ENCODE measurements at places on chromosomes 11 and 22. TPM values are rescaled to one million over a fixed set of nuclear protein-coding genes. Genes with fewer than 3 reads are reported as not detected.

DNA sequence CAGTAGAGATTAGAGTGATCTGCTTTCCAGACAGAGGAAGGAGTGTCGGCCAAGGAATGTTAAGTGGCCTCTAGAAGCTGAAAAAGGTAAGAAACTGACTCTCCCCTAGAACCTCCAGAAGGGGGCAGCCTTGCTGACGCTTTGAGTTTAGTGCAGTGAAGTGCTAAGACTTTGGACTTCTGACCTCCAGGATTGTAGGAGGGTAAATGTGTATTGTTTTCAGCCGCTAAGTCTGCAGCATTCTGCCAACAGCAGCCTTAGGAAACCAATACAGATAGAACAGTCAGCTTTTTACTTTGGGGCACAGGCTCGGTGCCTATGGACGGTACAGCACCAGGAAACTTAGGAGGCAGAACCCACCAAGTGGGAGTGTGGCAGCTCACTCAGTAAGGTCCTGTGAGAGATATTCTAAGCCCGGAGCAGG lies 3.6 kb upstream of the TBC1D22A start:
- DNase-seq: peak; percentile 78
- H3K4me3 ChIP-seq: no peak overlapping the region
- no peak overlapping the region for H3K27ac ChIP-seq
- no peaks in the 10 kb centered on the region for H3K36me3 ChIP-seq
- H3K4me1 ChIP-seq: peaks cover 8% of the 10 kb centered on the region

GRCh38 chr11:8207080-8208000 lies 38.5 kb upstream of the RIC3 start:
- DNase-seq: no peak
- H3K4me1 ChIP-seq: no peaks in the 10 kb centered on the region
- no peak overlapping the region for H3K27ac ChIP-seq
- H3K4me3 ChIP-seq: no peak overlapping the region

- H3K36me3 ChIP-seq: no peaks in the 10 kb centered on the region
- DNase-seq: no peak
- peaks cover 33% of the 10 kb centered on the region for H3K4me1 ChIP-seq
- H3K27me3 ChIP-seq: no peaks in the 10 kb centered on the region
Observed at GRCh38 chr11:134862587-134863195, 450.6 kb upstream of the B3GAT1 start.

- no peaks in the 10 kb centered on the region for H3K27me3 ChIP-seq
- H3K4me1 ChIP-seq: no peaks in the 10 kb centered on the region
- no peaks in the 10 kb centered on the region for H3K36me3 ChIP-seq
- H3K4me3 ChIP-seq: no peak overlapping the region
- H3K27ac ChIP-seq: no peak overlapping the region
Observed at GRCh38 chr11:8610532-8611116, 16.6 kb upstream of the STK33 start.

GRCh38 chr11:112722876-112723275 lies 238.3 kb upstream of the NCAM1 start:
- no peaks in the 10 kb centered on the region for H3K4me1 ChIP-seq
- no peak overlapping the region for H3K4me3 ChIP-seq
- no peak overlapping the region for H3K27ac ChIP-seq
- DNase-seq: no peak

DNA sequence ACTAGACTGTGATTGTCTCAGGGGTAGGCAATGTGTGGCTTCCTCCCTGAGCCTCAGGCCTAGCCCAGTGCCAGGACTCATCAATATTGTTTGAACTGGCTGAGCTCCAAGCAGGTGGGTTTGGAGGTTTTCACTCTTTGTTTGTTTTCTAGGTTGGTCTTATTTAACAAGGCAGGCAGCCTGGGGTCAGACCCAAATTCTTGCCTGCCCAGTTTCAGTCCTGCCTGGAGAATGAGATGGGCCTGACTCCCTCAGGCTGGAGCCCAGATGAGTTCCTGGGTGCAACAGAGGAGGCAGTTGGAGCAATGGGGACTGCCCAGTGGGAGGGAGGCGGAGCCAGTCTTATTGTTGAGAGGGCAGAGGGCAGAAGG lies 28.3 kb upstream of the TP53I11 start:
- peaks cover 9% of the 10 kb centered on the region for H3K4me1 ChIP-seq
- H3K27me3 ChIP-seq: no peaks in the 10 kb centered on the region
- no peak overlapping the region for H3K4me3 ChIP-seq
- no peak overlapping the region for H3K27ac ChIP-seq
- DNase-seq: no peak

- H3K27me3 ChIP-seq: no peaks in the 10 kb centered on the region
- no peak overlapping the region for H3K4me3 ChIP-seq
- no peaks in the 10 kb centered on the region for H3K4me1 ChIP-seq
- DNase-seq: no peak
Observed at GRCh38 chr11:109956124-109956793, 136.9 kb upstream of the ZC3H12C start.

- H3K4me3 ChIP-seq: peak overlapping the region; percentile 62
- H3K27ac ChIP-seq: peak overlapping the region; percentile 96
- peaks cover 15% of the 10 kb centered on the region for H3K4me1 ChIP-seq
- H3K36me3 ChIP-seq: no peaks in the 10 kb centered on the region
- no peak for DNase-seq
- no peaks in the 10 kb centered on the region for H3K27me3 ChIP-seq
Observed at GRCh38 chr22:25111579-25112517, 87.8 kb upstream of the CRYBB3 start.

- no peaks in the 10 kb centered on the region for H3K27me3 ChIP-seq
- no peaks in the 10 kb centered on the region for H3K4me1 ChIP-seq
- H3K4me3 ChIP-seq: no peak overlapping the region
- no peak overlapping the region for H3K27ac ChIP-seq
- DNase-seq: no peak
Observed at GRCh38 chr11:81359476-81359875, 1374.2 kb downstream of the FAM181B start.

DNA sequence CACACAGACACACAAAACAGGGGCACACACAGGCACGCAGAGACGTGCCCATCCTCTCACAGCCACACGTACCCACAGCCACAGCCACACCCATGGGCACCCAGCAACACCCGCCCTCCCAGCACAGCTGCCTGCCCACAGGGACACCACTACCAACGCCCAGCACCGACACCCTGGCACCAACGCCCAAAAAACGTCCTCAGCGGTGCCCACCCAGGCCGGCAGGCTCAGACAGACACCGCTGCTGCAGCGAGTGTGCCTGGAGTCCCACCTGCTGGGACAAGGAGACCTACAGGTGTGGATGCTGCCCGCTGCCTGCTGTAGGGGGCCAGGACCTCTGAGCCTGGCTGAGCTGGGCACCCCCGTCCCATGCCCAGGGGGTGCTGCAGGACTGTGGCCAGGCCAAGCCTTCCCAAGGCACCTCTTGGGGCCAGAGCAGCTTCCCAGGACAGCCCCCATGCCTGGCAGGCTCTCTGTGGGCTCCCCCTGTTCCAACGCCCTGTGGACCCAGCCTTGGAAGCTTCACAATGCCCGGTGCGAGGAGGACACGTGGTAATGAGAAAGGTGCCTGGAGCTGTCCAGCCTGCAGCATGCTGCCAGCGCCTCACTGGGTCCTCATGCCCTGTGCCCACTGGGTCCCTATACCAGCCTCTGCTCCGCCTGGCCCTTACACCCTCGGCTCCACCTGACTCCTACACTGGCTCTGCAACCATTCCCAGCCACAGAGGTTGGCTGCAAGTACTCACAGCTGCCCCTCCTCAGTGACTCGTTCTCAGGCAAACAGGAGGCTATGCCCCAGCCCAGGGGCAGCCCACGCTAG lies 45.8 kb upstream of the TH start:
- no peak for DNase-seq
- H3K36me3 ChIP-seq: no peaks in the 10 kb centered on the region
- H3K4me1 ChIP-seq: peaks cover 59% of the 10 kb centered on the region
- no peak overlapping the region for H3K27ac ChIP-seq
- H3K4me3 ChIP-seq: no peak overlapping the region
- H3K27me3 ChIP-seq: no peaks in the 10 kb centered on the region

- peaks cover 31% of the 10 kb centered on the region for H3K4me1 ChIP-seq
- H3K4me3 ChIP-seq: peak overlapping the region; percentile 35
- peak; percentile 83 for DNase-seq
- H3K27me3 ChIP-seq: no peaks in the 10 kb centered on the region
Observed at GRCh38 chr11:40029391-40029790, 1430.1 kb downstream of the LRRC4C start.

DNA sequence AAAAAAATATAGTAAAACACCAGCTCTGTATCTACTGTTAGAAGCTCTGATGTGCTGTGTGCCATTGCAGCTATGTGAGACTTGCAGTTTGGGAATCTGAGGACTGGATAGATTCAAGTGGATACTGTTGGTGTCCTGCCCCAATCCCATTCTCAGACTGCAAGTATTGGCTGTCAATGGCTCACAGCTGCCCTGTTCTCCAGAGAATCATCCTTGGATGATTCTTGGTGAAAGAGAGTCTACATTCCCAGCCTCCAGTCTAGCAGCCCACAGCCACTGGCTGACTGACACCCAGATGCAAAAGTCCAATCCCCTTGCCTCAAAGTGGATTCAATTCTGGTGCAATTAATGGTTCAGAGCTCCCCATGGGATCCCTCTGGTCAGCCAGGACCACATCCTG lies 206.1 kb upstream of the MTNR1B start:
- no peaks in the 10 kb centered on the region for H3K4me1 ChIP-seq
- H3K4me3 ChIP-seq: no peak overlapping the region

DNA sequence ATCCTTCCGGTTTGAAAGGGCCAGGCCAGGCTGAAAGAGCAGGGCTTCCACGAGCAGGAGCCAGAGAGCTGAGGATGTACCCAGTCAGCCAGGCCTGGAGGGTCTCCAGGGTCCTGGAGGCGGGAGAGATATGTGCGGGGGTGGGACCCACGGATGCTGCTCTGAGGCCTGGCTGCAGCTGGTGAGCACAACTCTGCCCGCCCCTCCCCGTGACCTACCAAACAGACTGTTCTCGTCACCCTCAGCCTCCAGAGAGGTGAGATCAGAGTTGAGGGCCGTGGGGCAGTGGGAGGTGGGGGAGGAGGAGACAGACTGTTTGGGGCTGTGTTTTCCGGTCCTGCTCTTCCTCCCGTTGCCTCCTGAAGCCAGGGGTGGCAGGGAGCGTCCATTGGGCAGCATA lies 42.2 kb downstream of the TRIOBP start:
- no peak overlapping the region for H3K27ac ChIP-seq
- H3K4me1 ChIP-seq: peaks cover 10% of the 10 kb centered on the region
- no peaks in the 10 kb centered on the region for H3K27me3 ChIP-seq
- no peaks in the 10 kb centered on the region for H3K36me3 ChIP-seq

- no peak overlapping the region for H3K4me3 ChIP-seq
- H3K36me3 ChIP-seq: no peaks in the 10 kb centered on the region
- no peaks in the 10 kb centered on the region for H3K4me1 ChIP-seq
- H3K27ac ChIP-seq: no peak overlapping the region
- no peaks in the 10 kb centered on the region for H3K27me3 ChIP-seq
Observed at GRCh38 chr11:35337136-35337913, 82.0 kb downstream of the SLC1A2 start.

DNA sequence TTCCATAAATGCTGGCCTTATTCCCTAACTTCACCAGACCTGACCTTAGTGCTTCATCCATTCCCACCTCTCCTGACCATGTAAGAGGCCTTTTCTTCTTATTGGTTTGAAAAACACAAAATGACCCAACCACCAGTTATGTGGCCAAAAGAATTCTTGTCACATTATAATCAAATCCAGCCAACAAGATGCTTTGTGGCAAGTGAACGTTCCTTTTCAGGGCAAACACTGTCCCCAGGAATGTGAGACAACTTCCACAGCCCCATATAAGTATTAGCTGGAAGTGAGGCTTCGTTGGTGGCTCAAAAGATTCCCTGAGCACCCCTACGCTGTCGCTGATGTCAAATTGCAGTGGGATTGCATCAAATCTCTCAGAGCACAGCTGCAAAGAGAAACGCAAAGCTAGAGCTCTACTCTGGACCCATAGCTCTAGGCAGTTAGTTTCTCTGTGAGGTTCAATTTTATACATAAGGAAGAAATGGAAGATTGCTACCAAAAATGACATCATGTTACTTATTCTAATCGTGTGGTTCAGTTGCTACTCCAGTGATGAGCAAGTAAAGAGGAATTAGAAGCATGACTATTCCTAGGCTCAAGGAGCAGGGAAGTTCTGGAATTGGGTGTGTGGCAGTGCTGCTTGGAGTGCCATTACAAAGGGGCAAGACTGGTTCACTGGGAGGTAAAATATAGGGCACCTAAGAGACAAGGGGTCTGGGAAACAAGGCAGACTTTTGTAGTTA lies 26.1 kb downstream of the GLYATL1 start:
- DNase-seq: no peak
- H3K27ac ChIP-seq: no peak overlapping the region

DNA sequence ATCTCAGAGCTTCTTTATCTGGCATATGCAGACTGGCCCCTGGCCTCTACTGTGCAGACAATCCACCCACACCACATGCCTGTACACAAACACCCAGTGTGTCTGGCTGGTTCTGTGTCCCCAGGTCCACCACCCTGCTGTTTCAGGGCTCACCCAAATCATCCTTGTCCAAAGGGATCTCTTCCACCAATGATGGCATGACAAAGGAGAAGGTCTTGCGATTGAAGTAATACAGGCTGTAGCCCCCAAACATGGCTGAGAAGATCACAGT lies 1.7 kb downstream of the SLC37A4 start:
- H3K4me3 ChIP-seq: peak overlapping the region; percentile 95
- H3K36me3 ChIP-seq: peaks cover 18% of the 10 kb centered on the region
- no peak for DNase-seq
- H3K27me3 ChIP-seq: no peaks in the 10 kb centered on the region
- peak overlapping the region; percentile 90 for H3K27ac ChIP-seq

DNA sequence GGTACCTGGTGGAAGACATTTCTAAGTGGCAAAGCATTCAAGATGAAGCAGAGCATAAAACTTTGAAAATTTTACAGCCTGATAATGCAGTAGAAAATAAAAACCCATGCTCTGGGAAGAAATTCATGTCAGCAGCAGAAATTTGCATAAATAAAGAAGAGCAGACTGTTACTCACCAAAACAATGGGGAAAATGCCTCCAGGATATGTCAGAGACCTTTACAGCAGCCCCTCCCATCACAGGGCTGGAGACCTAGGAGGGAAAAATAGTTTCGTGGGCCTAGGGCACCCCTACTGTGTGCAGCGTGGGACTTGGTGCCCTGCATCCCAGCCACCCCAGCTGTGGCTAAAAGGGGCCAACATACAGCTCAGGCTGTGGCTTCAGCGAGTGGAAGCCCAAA lies 5.4 kb upstream of the DKK3 start:
- H3K36me3 ChIP-seq: no peaks in the 10 kb centered on the region
- peaks cover 9% of the 10 kb centered on the region for H3K4me1 ChIP-seq
- no peak overlapping the region for H3K4me3 ChIP-seq
- no peak overlapping the region for H3K27ac ChIP-seq
- no peaks in the 10 kb centered on the region for H3K27me3 ChIP-seq

- peak overlapping the region; percentile 27 for H3K4me3 ChIP-seq
- DNase-seq: peak; percentile 93
- H3K27ac ChIP-seq: peak overlapping the region; percentile 77
- H3K4me1 ChIP-seq: peaks cover 88% of the 10 kb centered on the region
Observed at GRCh38 chr11:20026629-20027555, 133.4 kb downstream of the DBX1 start.

The RTN4RL2 gene
- 5.6 TPM for total RNA-seq

The PTPMT1 gene
- 108 TPM for total RNA-seq

The CATSPER1 gene
- total RNA-seq: not detected

The CNTF gene
- 3.3 TPM for total RNA-seq

The GUCY1A2 gene
- total RNA-seq: not detected

The DUSP8 gene
- 7.7 TPM for total RNA-seq

The SCUBE1 gene
- total RNA-seq: not detected

The GGTLC2 gene
- 0.34 TPM for total RNA-seq

The ART1 gene
- not detected for total RNA-seq

The SMIM38 gene
- total RNA-seq: 0.12 TPM

The E2F8 gene
- total RNA-seq: 38.1 TPM

The HARBI1 gene
- 9.1 TPM for total RNA-seq

Data from Caco-2 (cell line).